ENCODE measurements at places on chromosomes 12 and 14.

DNA sequence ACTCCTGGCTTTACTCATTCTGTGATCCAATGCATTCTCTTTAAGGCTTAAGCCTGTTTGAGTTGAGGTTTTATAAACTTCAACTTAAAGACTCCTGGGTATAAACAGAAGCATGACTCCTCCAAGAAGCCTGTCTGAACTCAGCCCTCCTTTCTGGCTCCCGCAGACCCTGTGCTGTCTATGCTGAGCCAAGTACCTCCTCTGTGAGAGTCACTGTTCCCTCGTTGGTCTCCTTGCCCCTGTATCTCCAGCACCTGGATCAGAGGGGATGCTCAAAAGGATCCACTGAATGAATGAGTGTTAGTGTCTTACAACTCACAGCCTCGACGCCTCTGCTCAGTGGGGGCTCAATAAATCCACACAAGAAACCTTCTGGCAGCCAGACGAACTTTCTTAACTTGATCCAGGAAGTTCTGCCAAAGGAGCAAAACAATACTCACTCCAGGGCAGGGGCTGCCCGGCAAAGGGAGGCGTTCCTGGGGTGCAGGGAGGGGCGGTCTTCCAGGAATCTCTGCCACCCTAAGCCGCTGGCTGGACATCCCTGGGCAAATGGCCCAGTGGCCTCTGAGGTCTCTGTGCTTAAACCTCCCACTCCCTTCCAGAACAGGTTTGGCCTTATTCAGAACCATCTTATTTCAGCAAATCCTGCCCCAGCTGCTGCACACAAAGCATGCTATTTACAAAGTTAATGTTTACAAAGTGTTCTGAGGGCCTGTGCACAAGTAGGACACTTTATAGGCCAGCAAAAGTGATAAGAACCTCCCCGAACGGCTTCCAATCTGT lies 32.9 kb downstream of the MAP1LC3B2 start:
- DNase-seq: no peak

DNA sequence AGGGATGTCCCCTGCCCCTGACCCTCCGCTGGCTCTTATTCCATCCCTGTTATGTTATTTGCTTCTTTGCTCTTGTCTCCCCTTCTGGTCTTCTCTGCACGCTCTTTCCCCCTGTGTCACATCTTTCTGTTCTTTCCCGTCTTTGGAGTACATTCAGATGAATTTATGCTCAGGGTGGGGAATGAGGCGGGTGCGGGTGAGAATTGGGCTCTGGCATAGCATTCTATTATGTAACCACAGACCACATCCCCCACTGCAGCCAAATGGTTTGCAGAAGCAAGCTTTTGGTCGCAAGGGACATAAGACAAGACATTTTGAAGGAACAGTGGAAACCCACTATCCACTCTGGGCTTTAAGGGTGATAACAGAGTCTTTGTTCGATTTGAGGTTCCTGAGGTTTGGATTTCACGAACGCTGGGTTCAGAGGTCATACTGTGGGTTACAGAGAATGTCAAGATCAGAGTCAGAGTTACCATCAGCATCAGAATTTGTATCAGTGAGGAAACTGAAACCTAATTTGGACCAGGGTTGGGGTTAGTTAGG lies 3.8 kb downstream of the ENDOU start:
- no peak for DNase-seq

DNA sequence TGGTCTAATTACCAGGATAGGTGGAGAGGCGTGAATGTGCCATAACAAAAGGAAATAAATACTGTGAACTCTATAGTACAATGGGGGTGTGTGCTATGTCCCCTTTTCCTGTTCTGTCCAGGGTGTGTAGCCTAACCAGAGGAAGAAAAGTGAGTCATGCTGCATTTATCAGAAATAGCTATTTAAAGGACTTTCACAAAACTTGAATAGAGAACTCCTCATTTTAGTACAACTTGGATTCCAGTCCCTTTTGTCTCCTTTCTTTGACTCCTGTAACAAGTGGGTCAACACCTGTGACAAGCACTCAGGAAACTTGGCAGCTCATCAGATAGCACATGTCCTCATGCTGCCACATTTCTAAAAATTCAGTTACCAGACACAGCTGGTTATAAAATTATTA lies 123.4 kb downstream of the CCDC91 start:
- no peak for DNase-seq

- no peak for DNase-seq
Measured at GRCh38 chr14:22861651-22862050, 9.9 kb upstream of the LRP10 start.

- no peak for DNase-seq
Measured at GRCh38 chr12:59615392-59616165, 19.8 kb downstream of the SLC16A7 start.

DNA sequence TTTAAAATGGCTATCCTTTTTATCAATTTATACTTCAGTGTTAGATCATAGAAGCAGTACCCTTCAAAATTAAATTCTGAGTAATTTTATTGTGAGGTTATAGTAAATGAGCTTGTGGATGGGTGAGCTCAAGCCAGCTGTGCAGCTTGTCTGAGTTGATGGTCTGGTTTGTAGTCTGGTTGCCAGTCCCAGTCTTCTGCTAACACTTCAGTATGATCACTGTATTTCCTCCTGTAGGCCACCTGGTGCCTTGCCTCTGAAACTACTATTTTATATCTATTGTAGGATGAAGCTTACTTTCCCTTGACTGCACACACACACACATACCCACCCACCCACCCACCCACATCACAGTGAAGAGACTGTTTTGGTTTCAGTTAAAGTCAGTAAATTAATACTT lies 496.4 kb downstream of the PCNX1 start:
- DNase-seq: no peak
